ENCODE measurements at places on chromosomes 12 and 14.

GRCh38 chr14:85187521-85187920 is 342.4 kb upstream of the FLRT2 start:
- DNase-seq: no peak

DNA sequence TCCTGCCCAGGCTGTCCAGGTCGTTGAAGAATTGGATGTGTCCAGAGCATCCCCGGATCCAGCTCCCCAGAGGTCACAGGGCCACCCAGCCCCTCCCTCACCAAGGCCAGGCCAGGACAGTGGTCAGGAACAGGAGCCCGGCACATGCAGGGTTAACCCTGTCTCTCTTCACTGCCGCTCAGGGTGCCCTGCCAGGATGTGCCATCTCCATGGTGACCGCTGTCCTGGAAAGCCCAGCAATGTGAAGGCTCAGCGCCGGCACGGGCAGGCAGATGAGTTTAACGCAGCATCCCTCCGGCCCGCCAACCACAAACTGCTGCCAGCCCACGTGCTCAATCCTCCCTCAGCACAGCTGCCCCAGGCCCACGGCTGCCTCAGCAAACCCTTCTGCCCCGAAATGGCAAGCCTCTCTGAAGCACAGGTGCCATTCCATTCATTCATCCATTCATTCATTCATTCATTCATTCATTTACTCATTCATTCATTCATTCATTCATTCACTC is 4.4 kb downstream of the TMEM179 start:
- no peak for DNase-seq

GRCh38 chr12:62260733-62261683 is 804 bp downstream of the USP15 start:
- no peak for DNase-seq

DNA sequence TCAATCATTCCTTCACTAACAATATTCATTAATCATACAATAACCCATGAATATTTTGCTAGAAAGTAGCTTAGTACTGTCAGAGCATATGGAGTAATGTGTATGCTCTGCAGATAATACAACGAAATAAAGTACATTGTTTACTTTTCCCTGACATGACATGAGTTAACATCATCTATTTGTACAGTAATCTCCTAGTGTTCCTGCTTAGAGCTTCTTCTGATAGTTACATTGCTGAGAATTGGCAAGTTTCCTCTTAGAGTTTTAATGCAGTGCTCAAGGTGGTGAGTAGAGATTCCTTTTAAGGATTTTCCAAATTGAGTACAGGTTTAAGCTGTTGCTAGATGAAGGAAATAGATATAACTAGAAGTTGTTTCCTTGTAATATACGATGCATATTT is 164.5 kb upstream of the NPAS3 start:
- DNase-seq: no peak

GRCh38 chr14:65370801-65371248 is 41.7 kb upstream of the FUT8 start:
- no peak for DNase-seq
